Stimulated activated CD8-positive, alpha-beta memory T cell treated with anti-CD3 and anti-CD28 coated beads, Interleukin-12 subunit alpha, Interleukin-12 subunit beta, amount 100 ng/mL, for 1 hour (primary cell): ENCODE measurements at places on chromosomes 1 and 21.

DNA sequence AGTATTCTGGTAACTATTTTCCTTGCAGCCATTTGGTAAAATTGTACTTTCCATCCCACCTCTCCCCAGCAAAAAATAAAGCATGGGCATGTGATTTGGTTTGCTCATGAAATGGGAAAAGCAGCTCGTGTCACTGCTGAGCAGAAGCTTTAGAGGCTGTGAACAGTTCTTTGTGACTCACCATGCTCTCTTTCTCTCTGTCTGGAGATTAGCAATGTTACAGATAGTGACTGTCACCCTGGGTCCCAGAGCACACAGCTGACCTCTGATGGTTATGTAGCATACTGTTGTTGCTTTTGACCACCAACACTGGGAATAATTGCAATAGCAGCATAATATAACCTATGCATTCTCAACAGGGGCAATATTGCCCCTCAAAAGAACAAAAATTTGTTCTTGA is 70.6 kb downstream of the RGS2 start:
- no peak for DNase-seq

GRCh38 chr1:85692730-85693314 is 15.4 kb downstream of the ZNHIT6 start:
- DNase-seq: no peak

DNA sequence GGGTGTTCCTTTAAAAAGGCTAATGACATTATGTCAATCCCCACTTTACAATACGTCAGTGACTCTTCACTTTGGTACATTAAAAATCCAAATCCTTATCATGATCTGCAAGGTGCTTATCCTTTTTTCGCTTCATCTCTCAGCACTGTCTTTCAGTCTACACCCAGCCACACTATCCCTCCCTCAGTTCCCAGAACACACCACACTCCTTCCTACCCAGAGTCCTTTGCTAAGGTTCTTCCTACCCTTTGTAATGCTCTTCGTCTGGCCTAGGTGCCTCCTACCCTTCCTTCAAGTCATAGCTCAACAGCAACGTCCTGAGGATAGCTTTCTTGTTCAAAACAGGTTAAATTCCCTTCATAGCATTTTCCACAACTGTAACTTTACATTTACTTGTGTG is 152.6 kb downstream of the RERE start:
- no peak for DNase-seq

- DNase-seq: no peak
Measured at GRCh38 chr1:221897321-221897721, 155.4 kb upstream of the DUSP10 start.

GRCh38 chr1:78263946-78264345 is 218.2 kb downstream of the GIPC2 start:
- no peak for DNase-seq

DNA sequence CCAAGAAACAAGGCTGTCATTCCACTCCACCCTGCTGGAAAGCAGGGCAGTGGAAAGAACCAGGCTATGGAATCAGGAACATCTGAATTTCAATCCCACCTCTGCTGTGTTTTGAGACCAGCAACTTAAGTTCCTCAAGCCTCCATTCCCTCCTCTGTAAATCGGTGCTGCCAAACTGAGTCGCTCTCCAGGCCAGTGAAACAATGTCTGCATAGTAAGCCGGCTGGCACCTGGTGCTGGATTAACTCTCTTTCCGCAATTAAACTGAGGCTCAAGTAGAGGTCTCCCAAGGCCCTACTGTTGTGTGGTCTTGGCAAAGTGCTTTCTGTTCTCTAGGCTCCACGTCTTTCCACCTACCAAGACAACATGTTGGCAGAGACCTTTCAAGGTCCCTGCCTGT is 65.3 kb downstream of the SSBP3 start:
- no peak for DNase-seq

DNA sequence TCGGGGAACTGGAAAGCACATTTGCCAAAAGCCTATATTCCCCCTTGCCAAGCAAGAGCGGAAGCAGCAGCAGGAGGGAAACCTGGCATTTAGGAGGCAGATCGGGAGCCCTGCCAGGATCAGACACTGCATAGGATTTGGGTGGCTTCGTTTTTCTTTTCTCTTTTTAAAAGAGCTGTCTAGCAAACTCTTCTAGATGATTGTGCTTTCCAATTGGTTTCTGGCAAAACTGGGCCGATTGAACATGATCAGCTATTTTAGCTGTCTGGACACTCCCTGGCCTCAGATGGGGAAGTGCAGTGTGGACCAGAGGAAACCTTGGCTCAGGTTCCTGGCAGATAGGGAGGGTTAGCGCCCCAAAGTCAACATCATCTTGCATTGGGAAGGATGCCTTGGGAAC is 414.0 kb upstream of the KAZN start:
- DNase-seq: no peak

DNA sequence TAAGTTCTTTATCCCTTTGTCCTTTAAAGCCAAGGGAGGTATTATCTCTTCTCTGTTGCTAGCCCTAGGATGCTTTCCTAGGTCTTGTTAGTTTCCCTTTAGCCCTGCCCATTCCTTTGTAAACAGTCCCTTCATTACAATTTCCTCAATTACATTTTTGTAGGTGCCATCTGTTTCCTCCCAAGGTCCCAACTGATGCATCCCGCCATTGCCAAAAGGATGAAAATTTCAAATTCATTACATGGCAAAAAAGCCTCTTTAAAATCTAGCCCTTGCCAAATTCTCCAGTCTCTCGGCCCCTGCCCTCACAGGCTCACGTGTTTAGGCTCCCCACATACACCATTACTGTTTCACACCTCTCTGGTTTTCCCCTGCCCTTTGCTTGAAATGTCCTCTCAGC is 151.9 kb upstream of the C1orf87 start:
- no peak for DNase-seq

DNA sequence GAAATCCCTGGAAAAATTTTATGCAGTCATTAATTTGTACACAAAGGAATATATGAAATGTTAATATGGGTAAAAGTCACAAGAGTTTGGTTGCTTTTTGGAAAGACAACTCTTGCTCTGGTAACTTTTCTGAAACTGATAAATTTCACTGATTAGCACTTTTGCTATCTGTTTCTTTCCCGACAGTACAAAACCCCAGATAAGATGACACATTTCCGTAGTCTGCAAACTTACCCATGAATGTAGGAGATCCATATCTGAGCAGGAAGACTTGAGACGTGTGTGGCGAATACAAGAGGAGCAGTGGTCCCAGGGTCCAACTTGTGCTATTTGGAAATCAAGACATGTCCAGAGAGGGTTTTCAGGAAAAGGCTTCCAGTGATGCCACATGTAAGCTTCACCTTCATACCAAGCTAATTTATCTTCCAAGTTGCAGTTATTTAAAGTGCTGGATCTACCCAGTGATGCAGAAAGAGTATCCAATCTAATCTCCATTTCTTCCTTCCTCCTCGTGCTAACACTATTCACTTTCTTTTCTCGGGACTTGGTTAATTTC is 35.9 kb upstream of the SAMSN1 start:
- DNase-seq: no peak

DNA sequence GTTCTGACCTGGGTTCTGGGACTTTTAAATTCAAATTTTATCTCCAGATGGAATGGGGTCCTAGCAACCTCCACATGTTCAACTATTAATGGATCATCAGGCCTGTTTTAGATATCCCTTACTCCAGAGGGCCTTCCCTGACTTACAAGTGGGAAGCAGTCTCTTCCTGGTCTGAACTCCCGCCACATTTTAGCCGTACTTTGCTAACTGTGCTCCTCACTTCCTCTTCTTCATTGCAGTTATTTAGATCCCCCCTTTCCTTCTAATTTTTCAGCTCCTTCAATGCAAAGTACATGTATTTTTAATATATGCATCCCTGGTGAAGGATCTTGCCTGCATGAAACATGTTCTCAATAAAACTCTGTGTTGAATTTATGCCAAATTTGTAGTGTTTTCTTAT is 3.7 kb downstream of the CD1A start:
- no peak for DNase-seq

DNA sequence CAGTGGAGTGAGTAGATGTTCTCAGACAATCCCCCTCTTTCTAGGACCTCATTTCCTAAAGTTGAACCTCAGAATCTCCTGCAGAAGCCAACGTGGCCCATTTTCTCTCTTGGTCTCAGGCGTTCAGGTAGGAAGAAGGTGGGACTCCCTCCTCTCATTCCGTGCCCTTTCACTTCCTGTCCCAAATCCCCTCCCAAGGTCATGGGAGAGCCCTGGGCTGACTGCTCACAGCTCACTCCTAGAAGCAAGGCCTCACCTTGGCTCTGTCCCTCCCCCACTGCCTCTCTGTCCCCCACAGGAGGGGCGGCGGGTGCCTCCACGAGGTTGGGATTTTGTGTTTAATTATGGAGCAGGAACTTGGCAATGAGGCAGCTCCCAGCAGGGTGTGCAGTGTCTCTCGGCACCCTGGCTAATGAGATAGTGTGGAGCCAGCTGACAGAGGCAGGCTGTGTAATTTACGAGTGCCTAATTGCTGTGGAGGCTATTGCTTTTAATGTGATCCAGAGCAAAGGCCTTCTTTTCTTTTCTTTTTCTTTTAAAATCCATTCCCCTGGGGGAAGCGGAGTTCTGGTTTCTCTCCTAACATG is 9.1 kb upstream of the CDK18 start:
- DNase-seq: no peak

GRCh38 chr1:148161053-148161901 is 9.2 kb upstream of the NBPF11 start:
- DNase-seq: no peak
